Smooth muscle cell of the brain vasculature (primary cell): ENCODE measurements at places on chromosomes 4 and X.

DNA sequence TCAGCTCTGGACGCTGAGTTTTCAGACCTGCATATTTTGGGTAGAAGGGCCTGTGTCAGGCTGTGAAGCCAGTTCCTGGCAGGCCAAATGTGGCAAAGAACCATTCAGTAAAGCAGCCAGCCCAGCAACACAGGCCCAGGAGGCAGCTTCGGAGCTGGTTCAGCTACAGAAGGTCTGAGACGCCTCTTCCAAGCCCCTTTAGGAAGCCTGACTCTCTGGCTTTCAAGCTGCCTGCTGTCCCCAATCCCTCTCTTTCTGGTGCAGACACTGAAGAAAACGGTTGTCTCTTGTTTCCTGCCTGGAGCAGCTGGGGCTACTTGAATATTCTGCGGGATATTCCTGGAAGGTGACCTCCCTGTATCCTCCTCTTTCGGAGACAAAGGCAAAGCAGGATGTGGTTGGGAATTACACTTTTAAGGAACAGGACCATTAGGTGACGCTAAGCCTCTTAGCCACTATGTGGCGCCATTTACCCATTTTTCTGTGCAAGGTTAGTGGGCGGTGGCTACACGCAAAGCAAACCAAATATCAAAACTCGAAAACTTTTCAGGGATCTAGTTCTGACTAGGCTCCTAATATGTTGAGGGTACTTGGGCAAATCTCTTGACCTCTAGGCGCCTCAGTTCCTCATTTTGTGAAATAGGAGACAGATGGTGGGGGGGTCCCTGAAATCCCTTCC, 47.2 kb upstream of the LAS1L start:
- DNase-seq, result no peak

GRCh38 chr4:10180927-10181744, 64.5 kb upstream of the WDR1 start:
- DNase-seq, result no peak

DNA sequence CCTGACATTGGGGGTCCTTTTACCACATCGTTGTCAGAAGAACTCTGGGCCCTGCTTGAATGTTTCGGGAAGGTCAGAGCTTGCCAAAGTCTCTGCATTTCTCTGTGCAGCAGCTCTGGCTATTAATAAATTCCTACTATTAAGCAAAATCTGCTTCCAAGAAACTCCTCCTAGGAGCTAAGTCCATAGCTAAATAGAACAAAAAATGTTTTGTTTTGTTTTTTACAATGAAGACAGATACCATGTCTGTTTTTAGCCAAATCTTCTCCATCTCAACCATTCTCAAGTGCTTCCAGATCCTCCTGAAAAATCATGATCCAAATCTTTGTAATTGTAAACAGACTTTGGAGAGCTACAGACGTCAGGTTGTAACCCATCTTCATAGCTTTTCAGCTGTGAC, 161.6 kb downstream of the SPATA18 start:
- DNase-seq, result no peak

DNA sequence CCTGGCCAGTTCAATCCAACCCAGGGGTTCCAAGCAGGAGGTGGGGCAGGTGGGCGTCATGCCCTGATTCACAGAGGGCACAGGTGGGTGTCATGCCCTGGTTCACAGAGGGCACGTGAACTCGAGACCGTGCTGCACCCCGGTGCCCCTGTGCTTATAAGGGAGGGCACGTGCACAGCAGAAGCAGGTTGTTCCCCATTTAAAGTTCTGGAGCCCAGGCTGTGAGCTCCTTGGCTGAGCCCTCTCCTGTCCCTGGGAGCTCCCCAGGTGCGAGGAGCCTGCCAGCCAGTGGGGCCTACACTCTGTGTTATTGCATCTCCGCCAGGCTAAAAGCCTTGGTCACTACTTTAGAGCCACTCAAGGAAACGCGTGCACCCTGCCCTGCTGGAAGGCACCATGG, 3.2 kb upstream of the CPZ start:
- no peak for DNase-seq

GRCh38 chr4:93828995-93829819, 654 bp downstream of the ATOH1 start:
- no peak for DNase-seq

DNA sequence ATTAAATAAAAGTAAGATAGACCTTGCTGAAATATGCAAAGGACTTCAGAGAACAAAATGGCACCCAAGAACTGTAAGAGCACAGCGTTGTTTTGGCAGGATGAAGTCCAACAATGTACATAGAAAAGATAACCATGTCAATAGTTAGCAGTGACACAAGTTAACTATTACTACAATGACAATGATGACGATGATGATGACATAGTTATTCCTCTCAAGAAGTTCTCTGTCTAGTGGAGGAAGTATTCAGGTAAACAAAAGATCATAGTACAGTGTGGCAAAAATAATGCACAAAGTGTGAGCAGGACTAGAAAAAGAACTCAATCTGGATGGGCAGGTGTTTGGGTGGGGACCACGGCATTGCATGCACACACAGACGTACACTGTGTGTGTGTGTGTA, 75.3 kb upstream of the STIM2 start:
- DNase-seq, result no peak

DNA sequence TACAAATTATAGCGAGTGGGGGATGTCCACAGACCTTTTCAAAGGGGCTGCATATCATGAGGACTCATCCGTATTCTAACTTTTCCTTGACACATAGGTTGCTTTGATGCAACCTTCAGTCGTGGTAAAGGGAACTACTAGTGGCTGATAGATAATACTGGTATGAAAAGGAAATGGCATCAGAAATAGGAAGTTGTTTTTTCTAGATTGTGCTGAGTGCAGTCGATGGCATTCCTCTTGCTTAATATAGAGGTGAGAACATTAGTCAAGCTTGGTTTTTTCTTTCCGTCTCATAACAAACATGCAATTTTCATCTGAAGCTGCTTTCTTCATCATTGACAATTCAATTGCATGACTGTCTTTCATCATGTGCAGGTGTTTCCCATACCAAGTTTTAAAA, 16.6 kb downstream of the ENPEP start:
- DNase-seq, result no peak
